ENCODE measurements at places on chromosomes 1 and 21. TPM values are rescaled to one million over a fixed set of nuclear protein-coding genes. Genes with fewer than 3 reads are reported as not detected.

DNA sequence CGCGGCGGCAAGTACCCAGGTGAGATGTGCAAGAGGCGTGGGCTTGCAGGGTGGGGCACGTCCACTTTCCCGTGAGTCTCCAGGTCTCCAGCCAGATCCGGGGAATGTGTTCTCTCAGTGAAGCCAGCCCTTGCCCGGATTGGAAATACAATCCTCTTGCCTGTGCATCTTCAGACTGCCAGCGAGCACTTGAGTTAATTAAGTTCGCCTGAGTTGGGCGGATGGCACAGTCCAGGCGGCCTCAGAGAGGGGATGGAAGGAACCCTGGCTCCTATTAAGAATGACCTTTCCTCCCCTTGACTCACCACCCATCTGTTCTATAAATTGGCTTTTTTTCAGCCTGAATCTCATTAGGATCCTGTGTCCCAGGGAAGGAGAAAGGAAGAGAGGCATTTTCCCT lies 33.3 kb upstream of the CNTN2 start:
- no peak overlapping the region for H3K4me3 ChIP-seq
- H3K4me1 ChIP-seq: peaks cover 18% of the 10 kb centered on the region
- no peaks in the 10 kb centered on the region for H3K36me3 ChIP-seq
- no peak for DNase-seq
- H3K27me3 ChIP-seq: no peaks in the 10 kb centered on the region

GRCh38 chr1:209542585-209542984 lies 40.9 kb upstream of the CAMK1G start:
- H3K4me1 ChIP-seq: no peaks in the 10 kb centered on the region
- no peak for DNase-seq
- H3K27me3 ChIP-seq: no peaks in the 10 kb centered on the region
- no peaks in the 10 kb centered on the region for H3K36me3 ChIP-seq
- no peak overlapping the region for H3K27ac ChIP-seq

DNA sequence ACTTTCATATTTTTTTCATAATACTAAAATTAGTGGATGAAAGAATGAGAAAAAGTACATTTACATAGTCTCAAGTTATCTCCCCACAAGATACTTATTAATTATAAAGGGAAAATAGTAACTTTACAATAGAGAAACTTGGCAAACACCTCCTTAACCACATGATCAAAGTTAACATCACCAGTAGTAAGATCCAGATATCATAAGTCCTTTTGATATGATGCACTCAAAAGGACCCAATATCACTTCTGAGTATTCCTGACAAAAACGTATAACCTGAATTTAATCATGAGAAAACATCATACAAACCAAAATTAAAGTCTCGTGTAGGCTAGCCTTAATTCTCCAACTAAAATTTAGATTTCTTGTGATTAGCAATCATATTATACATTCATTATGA lies 67.4 kb downstream of the LYST start:
- DNase-seq: no peak
- no peak overlapping the region for H3K4me3 ChIP-seq
- no peaks in the 10 kb centered on the region for H3K27me3 ChIP-seq
- no peaks in the 10 kb centered on the region for H3K4me1 ChIP-seq
- H3K36me3 ChIP-seq: peaks cover 3% of the 10 kb centered on the region

DNA sequence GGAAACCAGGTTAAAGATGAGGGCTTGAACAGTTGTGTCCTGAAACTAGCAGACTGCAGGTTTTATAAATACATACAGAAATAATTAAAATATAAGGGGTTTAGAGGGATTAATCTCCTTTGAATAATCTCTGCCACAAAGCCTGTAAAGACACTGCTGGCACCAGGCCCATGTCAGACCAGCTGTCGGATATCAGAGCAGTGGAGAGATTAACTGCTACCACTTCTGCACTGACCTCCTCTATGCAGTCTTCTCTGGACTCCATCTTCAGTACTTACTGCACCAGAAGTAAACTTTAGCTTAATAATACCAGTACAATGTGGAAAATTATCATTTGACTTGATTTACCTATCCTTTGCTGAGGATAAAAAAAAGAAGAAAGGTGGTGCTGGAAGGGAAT lies 128.6 kb downstream of the LHX4 start:
- no peak overlapping the region for H3K4me3 ChIP-seq
- no peaks in the 10 kb centered on the region for H3K36me3 ChIP-seq
- H3K27ac ChIP-seq: no peak overlapping the region
- H3K4me1 ChIP-seq: no peaks in the 10 kb centered on the region
- no peaks in the 10 kb centered on the region for H3K27me3 ChIP-seq

- no peaks in the 10 kb centered on the region for H3K36me3 ChIP-seq
- H3K27me3 ChIP-seq: no peaks in the 10 kb centered on the region
- H3K4me1 ChIP-seq: peaks cover 4% of the 10 kb centered on the region
- no peak overlapping the region for H3K4me3 ChIP-seq
These were observed 79.2 kb upstream of the RALGPS2 start for GRCh38 chr1:178645808-178646200.

GRCh38 chr1:211591980-211592493 lies 13.1 kb upstream of the SLC30A1 start:
- no peak overlapping the region for H3K27ac ChIP-seq
- no peak overlapping the region for H3K4me3 ChIP-seq
- no peaks in the 10 kb centered on the region for H3K36me3 ChIP-seq
- H3K27me3 ChIP-seq: no peaks in the 10 kb centered on the region
- no peak for DNase-seq
- H3K4me1 ChIP-seq: peaks cover 13% of the 10 kb centered on the region

- no peaks in the 10 kb centered on the region for H3K36me3 ChIP-seq
- no peaks in the 10 kb centered on the region for H3K27me3 ChIP-seq
- H3K4me1 ChIP-seq: peaks cover 13% of the 10 kb centered on the region
- H3K27ac ChIP-seq: no peak overlapping the region
These were observed 86.0 kb downstream of the HHIPL2 start for GRCh38 chr1:222461941-222462340.

- no peaks in the 10 kb centered on the region for H3K36me3 ChIP-seq
- H3K27ac ChIP-seq: no peak overlapping the region
- no peaks in the 10 kb centered on the region for H3K4me1 ChIP-seq
- H3K4me3 ChIP-seq: no peak overlapping the region
These were observed 74.7 kb downstream of the RIPK4 start for GRCh38 chr21:41692185-41692565.

- peaks cover 19% of the 10 kb centered on the region for H3K4me1 ChIP-seq
- DNase-seq: no peak
- no peak overlapping the region for H3K4me3 ChIP-seq
These were observed 257.8 kb downstream of the OMA1 start for GRCh38 chr1:58288624-58289142.

GRCh38 chr1:119903443-119903835 lies 7.1 kb upstream of the ADAM30 start:
- DNase-seq: no peak
- H3K36me3 ChIP-seq: no peaks in the 10 kb centered on the region
- H3K27ac ChIP-seq: no peak overlapping the region

DNA sequence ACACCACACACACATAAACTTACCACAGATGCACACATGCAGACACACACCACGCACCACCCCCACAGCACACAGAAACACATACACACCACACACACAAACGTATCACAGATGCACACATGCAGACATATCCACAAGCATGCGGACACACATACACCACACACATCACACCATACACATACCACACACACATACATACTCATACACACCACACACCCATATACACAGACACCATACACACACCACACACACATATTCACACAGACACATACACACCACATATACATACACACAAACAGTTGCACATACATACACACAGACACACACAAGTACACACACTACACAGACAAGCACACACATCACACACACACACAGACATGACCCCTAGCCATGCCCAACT lies 37.5 kb upstream of the PDE9A start:
- H3K36me3 ChIP-seq: no peaks in the 10 kb centered on the region
- peaks cover 12% of the 10 kb centered on the region for H3K4me1 ChIP-seq
- H3K27ac ChIP-seq: no peak overlapping the region

- no peak overlapping the region for H3K27ac ChIP-seq
- no peak overlapping the region for H3K4me3 ChIP-seq
- H3K4me1 ChIP-seq: no peaks in the 10 kb centered on the region
- no peaks in the 10 kb centered on the region for H3K27me3 ChIP-seq
- no peak for DNase-seq
These were observed 97.3 kb upstream of the HMCN1 start for GRCh38 chr1:185636848-185637247.

- no peaks in the 10 kb centered on the region for H3K27me3 ChIP-seq
- H3K27ac ChIP-seq: no peak overlapping the region
- no peaks in the 10 kb centered on the region for H3K4me1 ChIP-seq
- no peaks in the 10 kb centered on the region for H3K36me3 ChIP-seq
These were observed 9.3 kb downstream of the MASP2 start for GRCh38 chr1:11037740-11038182.

DNA sequence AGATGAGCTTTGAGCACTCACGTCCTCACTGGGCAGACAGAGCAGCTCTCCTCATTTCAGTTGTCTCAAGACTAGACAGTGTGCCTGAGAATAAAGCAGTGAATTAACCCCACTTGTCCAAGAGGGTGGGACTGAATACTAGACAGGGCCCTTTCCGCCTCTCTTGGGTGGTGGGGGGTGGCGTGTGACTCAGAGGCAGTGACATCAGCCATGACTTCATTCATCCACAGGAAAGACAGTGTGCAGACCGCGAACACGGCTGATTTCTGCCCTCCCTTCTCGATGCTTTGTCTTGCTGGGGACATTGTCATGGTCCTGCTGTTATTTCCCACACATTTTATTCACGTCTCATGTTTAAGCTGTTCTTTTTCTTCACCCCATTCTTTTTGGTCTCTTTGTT lies 64.9 kb downstream of the FGGY start:
- no peaks in the 10 kb centered on the region for H3K4me1 ChIP-seq
- H3K27me3 ChIP-seq: no peaks in the 10 kb centered on the region
- H3K36me3 ChIP-seq: peaks cover 8% of the 10 kb centered on the region
- no peak overlapping the region for H3K27ac ChIP-seq

GRCh38 chr1:4161366-4162006 lies 261.4 kb upstream of the C1orf174 start:
- no peak for DNase-seq
- H3K27me3 ChIP-seq: no peaks in the 10 kb centered on the region

GRCh38 chr1:109392037-109392787 lies 5.5 kb downstream of the SORT1 start:
- H3K36me3 ChIP-seq: no peaks in the 10 kb centered on the region
- peak overlapping the region; percentile 31 for H3K27ac ChIP-seq
- no peak overlapping the region for H3K4me3 ChIP-seq
- H3K4me1 ChIP-seq: peaks cover 8% of the 10 kb centered on the region
- DNase-seq: no peak

- H3K4me1 ChIP-seq: no peaks in the 10 kb centered on the region
- no peaks in the 10 kb centered on the region for H3K27me3 ChIP-seq
- no peak overlapping the region for H3K27ac ChIP-seq
These were observed 94.1 kb downstream of the CLDN17 start for GRCh38 chr21:30072496-30072895.

GRCh38 chr1:183806125-183806524 lies 1.2 kb downstream of the RGL1 start:
- no peak overlapping the region for H3K4me3 ChIP-seq
- no peak for DNase-seq
- no peaks in the 10 kb centered on the region for H3K36me3 ChIP-seq

DNA sequence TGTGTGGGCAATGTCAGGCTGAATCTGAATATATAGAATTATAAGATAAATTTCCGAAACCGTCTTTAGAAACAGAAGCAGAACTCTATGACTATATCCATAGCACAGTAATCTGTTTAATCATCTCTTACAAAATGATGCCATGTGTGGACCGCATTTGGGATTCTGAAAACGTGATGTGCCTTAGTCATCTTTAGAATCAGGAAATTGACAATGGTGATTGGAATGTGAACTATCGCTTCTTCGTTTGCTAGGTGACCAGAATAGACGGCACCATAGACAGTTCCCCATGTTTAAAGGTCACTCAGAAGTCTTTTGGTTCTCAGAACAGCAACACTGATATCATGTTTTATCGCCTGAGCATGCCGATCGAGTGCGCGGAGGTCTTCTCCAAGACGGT lies 300.3 kb downstream of the ZP4 start:
- no peak overlapping the region for H3K27ac ChIP-seq
- H3K4me3 ChIP-seq: no peak overlapping the region
- no peak for DNase-seq
- H3K36me3 ChIP-seq: no peaks in the 10 kb centered on the region
- no peaks in the 10 kb centered on the region for H3K27me3 ChIP-seq

Gene TRAF5
- 3.3 TPM for total RNA-seq

Gene TCP10L
- 1.9 TPM for total RNA-seq

Gene IPO13
- 9.1 TPM for total RNA-seq

Gene FBLIM1
- total RNA-seq: 6.4 TPM

Gene MRPL9
- 22.5 TPM for total RNA-seq

Gene MRPS21
- total RNA-seq: 16.7 TPM

Gene AMY1A
- total RNA-seq: not detected

Gene MAP1LC3C
- not detected for total RNA-seq

Gene ACBD6
- 16.1 TPM for total RNA-seq

Gene KLHDC9
- 2.8 TPM for total RNA-seq

Gene GLRX2
- total RNA-seq: 5.6 TPM

Gene MRPL37
- total RNA-seq: 52.5 TPM

All from liver (tissue), 10 donors.